ENCODE measurements at places on chromosomes 5 and 9.

GRCh38 chr9:6439051-6439703, 26.2 kb downstream of the UHRF2 start:
- no peak for DNase-seq

- DNase-seq, result no peak
These were observed 32.7 kb downstream of the PSD2 start for GRCh38 chr5:139828207-139828895.

DNA sequence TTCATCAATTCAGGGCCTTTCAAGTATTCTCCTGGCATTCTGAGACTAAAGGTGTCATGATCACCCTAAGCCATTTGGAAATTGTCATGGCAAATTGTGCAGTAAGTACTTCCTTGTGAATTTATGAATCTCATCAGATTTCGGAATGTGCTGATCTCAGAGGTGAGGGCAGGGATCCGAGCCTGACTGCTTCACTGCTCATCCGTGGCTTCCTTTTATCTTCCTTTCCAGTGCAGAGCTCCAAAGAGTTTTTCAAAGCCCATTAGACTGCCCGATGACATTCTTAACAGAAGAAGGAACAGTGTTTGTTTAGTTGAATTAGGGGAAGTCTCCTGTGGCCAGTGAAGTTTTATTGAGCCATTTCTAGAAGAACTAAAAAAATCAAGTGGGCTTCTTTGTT, 182.8 kb upstream of the GDNF start:
- no peak for DNase-seq

GRCh38 chr9:95910023-95910707, 34.7 kb downstream of the ERCC6L2 start:
- DNase-seq, result no peak

- peak; percentile 55 for DNase-seq
These were observed 5.8 kb upstream of the IFNA1 start for GRCh38 chr9:21434202-21435014.

DNA sequence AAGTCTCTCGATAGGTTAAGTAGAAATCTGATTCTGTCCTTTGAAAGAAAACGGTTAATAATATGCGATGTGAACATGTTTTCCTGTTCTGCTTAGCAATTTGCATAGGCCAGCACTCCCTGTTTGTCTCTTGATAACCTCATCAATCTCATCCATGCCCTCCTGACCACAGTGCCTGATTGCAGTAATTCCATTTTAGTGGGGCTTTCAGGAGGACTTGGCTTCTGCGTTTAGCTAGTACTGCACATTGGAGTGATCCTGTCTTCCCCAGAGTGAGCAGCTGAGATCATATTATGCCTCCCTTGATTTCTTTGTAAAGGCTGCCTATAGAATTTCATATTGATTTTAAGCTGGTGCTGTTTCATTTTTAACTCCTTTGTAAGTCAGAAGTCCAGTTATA, 335.9 kb upstream of the ISL1 start:
- DNase-seq, result no peak

- DNase-seq, result no peak
These were observed 343.1 kb downstream of the ZSWIM6 start for GRCh38 chr5:61675015-61675692.

GRCh38 chr5:110398951-110399350, 327.5 kb downstream of the TMEM232 start:
- DNase-seq, result no peak

GRCh38 chr5:35138232-35138631, 90.5 kb upstream of the AGXT2 start:
- no peak for DNase-seq

GRCh38 chr9:73423891-73424290, 272.2 kb downstream of the ANXA1 start:
- no peak for DNase-seq

DNA sequence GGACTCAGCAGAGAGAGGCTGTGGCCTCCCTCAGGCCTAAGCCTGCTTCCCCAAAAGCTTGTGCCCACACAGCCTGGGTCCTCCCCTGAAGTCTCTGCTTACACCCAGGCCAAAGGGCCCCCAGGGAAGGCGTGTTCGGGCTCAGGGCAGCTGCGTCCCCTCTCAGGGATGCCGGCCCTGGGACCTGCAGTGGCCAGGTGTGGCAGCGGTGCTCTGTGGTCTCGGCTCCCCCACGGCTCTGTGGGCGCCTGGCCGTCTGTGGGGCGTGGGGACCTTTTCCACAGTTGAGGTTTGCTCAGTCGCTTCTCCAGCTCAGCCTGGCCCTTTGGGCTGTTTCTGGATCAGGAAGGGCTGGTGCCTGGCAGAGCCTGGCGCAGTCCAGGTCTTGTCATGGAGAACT, 75.9 kb downstream of the RXRA start:
- DNase-seq, result no peak

DNA sequence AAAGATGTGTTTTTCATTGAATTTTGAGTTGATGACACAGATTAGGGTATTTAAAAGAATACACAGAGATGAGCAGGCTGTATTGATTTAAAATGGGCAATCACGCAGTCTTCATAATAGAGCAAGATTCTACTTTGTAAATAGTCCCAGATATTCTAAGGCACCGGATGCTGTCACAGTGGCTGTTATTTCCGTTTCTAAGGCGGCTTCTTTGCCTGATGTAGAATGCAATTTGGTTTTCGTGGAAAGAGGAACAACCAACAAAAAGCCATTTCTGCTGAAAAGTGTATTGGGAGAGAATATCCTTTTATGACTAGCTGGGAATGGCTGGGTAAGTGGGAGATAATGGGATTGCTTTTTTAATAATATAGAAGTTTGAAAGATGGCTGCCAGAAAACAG, 17.5 kb downstream of the PRKACG start:
- DNase-seq, result no peak

DNA sequence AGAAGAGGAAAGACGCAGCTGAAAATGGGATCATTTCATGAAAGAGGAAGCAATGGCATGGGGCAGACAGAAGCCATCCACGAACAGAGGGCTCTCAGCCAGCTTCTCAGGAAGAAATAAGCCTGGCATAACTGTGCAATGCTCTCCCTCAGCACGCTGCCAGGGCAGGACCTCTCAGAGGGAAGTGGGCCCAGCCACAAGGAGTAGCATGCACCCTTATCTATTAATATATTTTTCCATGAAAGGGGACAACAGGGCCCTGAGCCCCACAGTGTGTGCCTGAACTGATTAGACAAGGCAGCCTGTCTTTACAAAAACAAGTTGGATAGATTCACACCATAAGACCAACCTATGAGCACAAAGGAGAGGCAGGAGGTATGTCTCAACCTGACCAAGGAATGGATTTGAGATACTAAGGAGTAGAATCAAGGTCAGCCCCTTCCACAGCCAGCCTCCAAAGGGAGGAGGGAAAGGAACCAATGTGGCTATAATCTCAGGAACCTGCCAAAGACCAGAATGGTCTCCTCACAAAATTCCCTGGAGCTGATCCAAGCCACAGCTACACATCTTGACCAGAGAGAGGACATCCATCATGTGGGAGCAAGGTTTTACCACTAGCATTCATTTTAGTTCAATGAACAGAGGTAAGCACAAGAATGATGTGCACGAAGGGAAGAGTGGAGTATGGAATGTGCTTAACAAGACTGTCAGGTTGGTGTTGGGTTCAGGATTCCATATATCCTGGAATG, 154.8 kb downstream of the SIL1 start:
- no peak for DNase-seq

DNA sequence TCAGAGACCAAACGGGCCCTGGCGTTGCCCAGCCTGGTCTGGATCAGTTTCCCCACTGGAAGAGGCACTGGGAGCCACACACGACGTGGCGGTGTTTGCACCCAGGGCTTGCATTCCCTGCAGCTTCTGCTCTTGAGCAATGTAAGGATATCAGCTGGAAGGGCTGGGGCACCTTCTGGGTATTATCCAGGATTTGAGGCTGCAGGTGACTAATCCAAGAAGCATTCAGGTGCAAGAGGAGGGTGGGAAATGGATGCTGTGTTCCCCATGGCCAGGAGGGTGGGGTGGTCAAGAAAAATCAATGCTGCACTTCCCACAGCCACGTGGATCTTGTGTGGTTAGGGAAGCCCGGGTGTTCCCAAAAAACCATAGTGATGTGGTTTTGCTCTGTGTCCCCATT, 430.9 kb downstream of the IRX2 start:
- no peak for DNase-seq

DNA sequence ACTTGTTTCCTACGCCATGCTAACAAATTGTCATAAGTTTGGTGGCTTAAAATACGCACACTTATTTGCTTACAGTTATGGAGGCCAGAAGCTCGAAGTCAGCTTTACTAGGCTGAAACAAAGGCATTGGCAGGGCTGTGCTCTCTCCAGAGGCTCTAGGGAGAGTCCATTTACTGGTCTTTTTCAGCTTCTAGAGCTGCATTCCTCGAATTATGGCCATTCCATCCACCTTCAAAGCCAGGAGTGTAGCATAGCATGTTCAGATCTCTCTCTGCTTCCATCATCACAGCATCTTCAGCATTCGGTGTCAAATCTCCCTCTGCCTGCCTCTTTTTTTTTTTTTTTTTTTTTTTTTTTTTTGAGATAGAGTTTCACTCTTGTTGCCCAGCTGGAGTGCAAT, 670.2 kb downstream of the ACTL7B start:
- no peak for DNase-seq

GRCh38 chr9:94787266-94787665, 60.8 kb downstream of the AOPEP start:
- DNase-seq, result no peak

DNA sequence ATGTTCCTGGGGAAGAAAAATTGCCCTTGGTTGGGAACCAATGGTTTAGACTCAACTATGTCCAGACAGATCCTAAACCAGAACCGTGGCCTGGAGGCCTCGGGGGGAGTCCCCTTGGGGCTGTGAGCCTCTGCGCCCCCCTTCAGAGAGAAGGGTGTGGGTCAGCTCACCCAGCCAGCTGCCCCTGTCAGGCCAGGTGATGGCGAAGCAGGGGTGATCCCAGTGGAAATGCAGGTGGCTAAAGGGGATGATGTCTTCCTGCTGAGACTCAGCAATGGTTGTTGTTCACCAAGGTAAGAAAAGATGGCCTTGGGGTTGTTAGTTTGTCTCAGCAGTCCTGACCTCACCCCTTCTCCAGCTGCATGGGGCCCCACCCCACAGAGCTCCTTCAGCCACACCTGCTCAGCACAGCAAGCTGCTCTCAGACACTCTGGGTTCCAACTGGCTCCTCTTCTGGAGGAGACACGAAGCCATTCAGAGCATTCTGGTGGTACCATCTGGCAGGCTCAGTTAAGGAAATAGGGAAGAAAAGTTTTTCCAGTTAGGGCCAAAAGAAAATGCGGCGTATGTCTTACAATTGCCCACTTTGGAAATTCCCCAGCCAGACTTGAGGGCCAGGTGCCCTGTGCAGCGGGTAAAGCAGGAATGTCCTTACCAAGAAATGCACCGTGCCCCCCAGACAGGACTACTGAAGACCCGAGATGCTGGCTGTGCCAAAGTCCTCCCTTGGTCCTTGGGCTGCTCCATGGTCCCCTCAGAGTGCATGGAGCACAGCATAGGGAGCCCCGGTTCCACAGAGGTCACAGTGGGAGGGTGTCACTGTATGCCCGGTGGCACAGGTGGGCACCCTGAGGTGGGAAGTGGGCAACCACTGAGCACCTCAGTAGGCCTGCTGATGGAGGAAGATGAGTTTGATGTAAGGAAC, 90.2 kb downstream of the NSUN2 start:
- DNase-seq, result no peak

- DNase-seq, result no peak
These were observed 905 bp downstream of the CDK9 start for GRCh38 chr9:127786773-127787104.

GRCh38 chr5:79689541-79690466, at the start of gene CMYA5:
TSS of gene CMYA5 (plus strand) at chr5:79689836. CDS start at chr5:79689908, 72 bp downstream.
- no peak for DNase-seq

- DNase-seq, result no peak
These were observed 14.1 kb upstream of the RAPGEF6 start for GRCh38 chr5:131649161-131649560.
